Fibroblast of skin of left biceps (primary cell): ENCODE measurements at places on chromosomes 3 and 15.

GRCh38 chr3:14788644-14789043 is 30.1 kb upstream of the FGD5 start:
- no peak for DNase-seq

- no peak for DNase-seq
Measured at GRCh38 chr3:194384569-194385001, 14.5 kb downstream of the GP5 start.

- no peak for DNase-seq
Measured at GRCh38 chr3:128312271-128312670, 154.4 kb downstream of the DNAJB8 start.

GRCh38 chr3:160831401-160831800 is 75.4 kb downstream of the PPM1L start:
- DNase-seq: no peak

GRCh38 chr15:89112341-89112971 is 24.2 kb downstream of the ABHD2 start:
- no peak for DNase-seq
